GM13976 (cell line): ENCODE measurements at places on chromosomes 3 and 15.
A peak's percentile ranks its signal among the peaks of the same experiment; 100 is the strongest.

DNA sequence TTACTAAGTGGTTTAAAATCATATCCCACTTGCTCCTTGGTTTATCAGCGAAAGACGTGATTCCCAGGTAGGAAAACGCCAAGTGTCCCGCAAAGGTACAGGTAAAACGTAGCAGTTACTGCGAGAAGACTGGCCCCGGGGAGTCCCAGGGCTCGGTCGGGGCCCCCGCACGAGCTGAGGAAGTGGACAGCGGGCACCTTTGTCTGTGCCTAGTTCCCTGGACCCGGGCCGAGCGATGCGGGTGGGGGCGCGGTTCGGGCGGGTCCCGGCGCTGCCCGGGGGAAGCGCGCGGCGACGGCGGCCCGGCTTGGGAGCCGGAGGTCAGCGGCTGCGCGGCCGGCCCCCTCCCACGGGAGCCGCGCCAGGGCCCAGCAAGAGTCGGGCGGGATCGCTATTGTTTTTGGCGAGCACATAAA lies 864 bp upstream of the NEO1 start:
- no peak for DNase-seq

GRCh38 chr3:182921665-182922355 lies 58.5 kb downstream of the DCUN1D1 start:
- no peak for DNase-seq

- DNase-seq = peak; percentile 83
Measured at GRCh38 chr3:50274371-50275104, 4.3 kb upstream of the LSMEM2 start.

GRCh38 chr3:42276141-42277132 lies 10.5 kb upstream of the CCK start:
- peak; percentile 39 for DNase-seq

DNA sequence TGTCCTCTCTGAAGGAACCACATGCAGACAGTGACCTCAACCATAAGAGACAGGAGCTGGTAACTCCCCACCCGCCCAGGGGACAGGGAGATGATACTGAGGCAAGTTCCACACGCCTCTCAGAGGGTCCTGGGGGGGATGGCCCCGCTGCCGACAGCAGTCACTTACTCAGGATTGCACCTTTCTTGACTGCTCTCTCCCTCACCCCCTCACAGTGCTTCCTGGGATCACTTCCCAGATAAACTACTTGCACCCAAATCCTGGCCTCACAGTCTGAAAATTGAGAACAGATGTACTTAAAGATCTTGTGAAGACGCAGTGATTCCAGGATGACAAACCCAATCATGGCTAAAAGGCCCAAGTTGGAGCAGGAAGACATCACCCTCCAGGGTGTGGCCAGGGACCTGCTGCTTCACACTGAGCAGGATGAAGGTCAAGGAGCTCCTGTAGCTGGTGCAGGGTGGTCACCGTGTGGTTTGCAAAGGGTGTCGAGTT lies 207.6 kb downstream of the ADAMTS17 start:
- DNase-seq = no peak

DNA sequence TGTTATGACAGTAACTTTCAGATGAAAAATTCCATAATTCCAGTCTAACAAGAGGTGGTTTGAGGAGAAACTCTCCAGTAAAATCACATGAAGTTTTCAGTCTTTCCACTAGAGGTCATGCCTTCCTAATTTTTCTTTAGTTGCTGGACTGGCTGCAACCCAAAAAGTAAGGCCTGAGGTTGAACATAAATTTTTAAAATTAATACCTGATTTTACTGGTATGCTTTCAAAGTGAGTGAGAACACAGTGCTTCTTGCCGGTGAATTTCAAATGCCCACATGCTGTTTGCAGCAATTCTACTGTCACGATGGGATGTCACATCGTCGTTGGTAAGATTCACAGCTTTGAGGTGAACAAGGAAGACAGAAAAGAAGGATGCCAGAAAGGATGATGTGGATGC lies 89.0 kb upstream of the FGF12 start:
- no peak for DNase-seq

GRCh38 chr3:45332901-45333407 lies 55.4 kb upstream of the LARS2 start:
- no peak for DNase-seq

DNA sequence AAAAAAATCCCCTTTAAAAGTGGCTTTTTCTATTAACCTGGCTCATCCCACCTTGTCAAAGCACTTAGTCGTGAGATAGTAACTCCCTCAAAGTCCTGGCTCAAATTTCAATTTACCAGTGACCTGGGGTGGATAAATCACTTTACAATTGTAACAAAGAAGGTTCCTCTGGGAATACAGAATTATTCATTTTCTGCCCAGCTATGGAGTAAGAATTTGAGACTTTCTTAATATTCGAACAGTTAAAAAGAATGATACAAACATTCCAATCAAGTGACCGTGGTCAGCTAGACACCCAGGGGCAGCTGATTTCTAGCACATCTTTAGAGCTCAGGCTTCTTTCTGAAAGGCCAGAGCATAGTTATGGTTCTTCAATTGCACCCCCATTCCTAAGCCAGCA lies 291.0 kb upstream of the TGFBR2 start:
- DNase-seq = no peak

DNA sequence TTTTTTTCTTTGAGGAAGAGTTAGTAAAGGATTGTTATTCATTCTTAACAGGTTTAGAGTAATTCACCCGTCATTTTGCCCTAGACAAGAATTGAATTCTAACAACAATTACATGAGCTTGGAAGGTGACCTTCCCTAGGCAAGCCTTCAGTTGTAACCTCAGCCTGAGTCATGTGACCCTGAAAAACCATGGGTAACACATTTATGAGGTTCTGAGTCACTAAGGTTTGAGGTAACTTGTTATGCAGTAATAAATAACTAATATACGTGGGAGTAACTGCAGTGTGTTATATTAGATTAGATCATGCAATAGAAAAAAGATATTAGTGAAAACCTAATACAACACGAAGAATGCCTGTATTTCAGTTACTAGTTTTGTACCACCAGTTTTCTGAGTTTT lies 237.6 kb upstream of the NDN start:
- no peak for DNase-seq
